NCI-H446 treated with DMSO at 0.1 percent for 48 hours (cell line): ENCODE measurements at places on chromosomes 7 and 10.

DNA sequence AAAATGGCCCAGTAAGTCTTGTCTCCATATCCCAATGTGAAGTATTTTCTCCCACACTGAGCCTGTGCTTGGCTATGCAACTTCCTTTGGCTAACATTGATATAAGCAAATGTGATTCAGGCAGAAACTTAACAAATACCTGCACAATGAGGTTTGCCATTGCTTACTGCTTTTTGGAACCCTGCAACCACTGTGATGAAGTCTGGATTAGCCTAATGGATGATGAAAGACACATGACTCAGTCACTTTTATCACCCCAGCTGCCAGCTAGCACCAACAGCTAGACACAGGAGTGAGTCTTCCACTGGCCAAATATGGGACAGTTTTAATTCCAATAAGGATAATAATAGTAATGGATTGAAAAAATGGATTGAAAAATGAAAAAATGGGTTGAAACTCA lies 854.5 kb downstream of the GRM8 start:
- no peak for DNase-seq

DNA sequence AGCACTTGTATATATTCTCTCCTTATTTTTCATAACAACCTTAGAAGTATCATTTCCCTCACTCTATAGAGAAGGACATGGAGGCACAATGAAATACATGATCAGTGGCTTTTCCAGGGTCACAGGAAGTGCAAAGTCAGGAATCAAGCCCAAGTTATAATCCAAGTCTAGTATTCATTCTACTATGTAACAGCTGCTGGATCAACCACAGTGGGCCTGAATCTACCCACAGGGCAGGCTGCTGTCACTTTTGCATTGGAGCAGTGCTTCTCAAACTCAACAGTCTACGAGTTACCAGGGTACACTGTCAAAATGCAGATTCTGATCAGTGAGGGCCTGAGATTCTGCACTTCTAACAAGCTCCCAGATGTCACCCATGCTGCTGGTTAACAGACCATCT lies 18.3 kb downstream of the ZDHHC16 start:
- no peak for DNase-seq

GRCh38 chr10:133042061-133042460 lies 45.7 kb upstream of the ADGRA1 start:
- DNase-seq = no peak

DNA sequence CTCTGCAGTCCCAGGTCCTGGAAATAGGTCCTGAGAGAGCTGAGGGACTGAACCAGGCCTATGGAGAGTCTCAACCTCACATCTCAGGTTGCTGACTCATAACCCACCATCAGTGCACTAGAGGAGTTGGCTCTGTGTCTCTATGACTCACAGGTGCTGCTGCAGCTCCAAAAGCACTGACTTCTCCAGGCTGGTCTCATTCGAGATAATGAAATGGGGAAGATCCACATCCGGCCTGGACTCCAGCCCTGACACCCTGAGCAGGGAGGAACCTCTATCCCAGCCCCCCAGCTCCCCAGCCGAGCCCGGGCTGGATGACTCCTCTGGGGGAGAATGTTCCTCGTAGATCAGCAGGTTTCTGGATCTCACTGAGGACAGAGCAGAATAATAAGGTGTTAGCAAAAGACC lies 35.5 kb upstream of the DGKI start:
- peak; percentile 54 for DNase-seq

- no peak for DNase-seq
Observed at GRCh38 chr7:159144758-159145489, at the start of gene VIPR2. Gene VIPR2, minus strand, starts transcription at chr7:159144867. Its CDS starts 96 bp downstream, at chr7:159144771.

DNA sequence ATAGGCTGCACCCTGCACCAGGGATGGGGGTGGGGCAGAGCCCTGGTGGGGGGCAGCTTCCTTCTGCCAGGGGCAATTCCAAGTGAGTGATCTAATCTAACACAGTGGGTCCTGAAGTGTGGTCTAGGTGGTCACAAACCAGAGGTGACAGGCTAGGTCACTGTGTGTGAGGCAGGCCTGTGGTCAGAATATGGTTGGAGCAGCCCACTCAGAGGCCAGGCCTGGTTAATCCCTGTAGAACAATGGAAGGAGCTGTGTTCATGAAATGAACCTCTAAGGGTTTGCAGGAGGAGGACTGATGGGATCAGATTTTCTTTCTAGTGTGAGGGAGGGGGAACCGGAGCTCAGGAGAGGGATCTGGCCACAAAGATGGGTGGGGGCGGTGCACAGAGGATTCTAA lies 10.0 kb upstream of the TSPAN14 start:
- DNase-seq = no peak

DNA sequence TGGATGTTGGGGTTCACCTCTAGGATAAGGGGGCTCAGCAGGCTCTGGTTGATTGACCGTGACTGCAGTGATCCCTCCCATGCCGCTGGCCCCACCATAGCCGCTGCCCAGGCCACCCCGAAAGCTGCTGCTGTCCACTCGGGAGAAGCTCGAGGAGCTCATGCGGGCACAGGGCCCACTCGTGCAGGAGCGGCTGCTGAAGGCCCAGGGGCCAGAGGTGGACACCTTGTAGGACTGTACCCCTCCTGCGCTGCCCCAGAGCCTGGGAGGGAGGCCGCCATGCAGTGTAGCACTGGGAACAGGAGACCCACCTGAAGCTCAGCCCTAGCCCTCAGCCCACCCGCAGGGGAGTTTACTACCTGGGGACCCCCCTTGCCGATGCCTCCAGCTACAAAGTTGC lies 70.0 kb downstream of the CHRM2 start:
- DNase-seq = no peak

- DNase-seq = peak; percentile 5
Observed at GRCh38 chr10:92965314-92965713, 95.3 kb upstream of the CYP26C1 start.
